ENCODE measurements at places on chromosomes 5 and 9.

DNA sequence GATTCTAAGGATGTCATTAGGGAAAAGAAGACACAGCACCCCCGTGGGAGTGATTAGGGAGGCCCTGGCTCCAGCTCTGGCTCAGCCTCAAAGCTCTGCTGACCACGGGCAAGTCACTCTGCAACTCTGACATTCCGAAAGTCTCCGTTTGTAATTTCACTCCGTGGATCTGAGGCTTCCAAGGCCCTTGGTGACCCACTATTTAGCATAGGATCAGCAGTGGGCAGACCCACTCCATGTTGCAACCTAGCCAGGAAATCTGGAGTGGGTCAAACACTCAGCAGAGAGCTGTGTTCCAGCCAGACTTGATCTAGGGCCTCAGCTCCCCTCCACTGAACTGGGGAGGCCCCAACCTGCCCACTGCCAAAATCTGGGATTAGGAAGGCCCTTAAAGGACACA is 11.8 kb downstream of the PHF19 start:
- no peak for DNase-seq

- DNase-seq = no peak
These were observed 688 bp upstream of the PLPPR1 start for GRCh38 chr9:101027733-101028345.

GRCh38 chr9:133403766-133404453 is 13.9 kb downstream of the REXO4 start:
- DNase-seq = no peak

GRCh38 chr5:174735498-174736330 is 11.3 kb downstream of the MSX2 start:
- no peak for DNase-seq

GRCh38 chr9:136085815-136086212 is 9.3 kb downstream of the NACC2 start:
- DNase-seq = no peak

DNA sequence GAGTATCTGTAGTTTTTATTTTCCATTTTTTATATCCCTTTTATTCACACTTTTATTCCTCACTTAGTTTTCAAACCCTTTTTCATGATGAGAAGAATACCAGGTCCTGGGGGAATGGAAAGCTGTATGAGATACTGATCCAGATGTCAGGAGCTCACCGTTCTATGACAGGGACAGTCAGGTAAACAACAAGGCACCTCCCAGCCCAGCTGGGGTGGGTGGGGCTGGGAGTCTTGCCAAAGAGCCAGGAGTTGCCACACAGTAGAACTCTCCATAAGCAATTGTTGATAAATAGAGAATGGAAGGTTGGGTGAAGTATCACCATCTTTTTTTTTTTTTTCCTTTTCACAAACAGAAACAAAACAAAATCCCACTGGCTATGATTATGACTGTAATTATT is 225.8 kb downstream of the NSG2 start:
- DNase-seq = no peak

DNA sequence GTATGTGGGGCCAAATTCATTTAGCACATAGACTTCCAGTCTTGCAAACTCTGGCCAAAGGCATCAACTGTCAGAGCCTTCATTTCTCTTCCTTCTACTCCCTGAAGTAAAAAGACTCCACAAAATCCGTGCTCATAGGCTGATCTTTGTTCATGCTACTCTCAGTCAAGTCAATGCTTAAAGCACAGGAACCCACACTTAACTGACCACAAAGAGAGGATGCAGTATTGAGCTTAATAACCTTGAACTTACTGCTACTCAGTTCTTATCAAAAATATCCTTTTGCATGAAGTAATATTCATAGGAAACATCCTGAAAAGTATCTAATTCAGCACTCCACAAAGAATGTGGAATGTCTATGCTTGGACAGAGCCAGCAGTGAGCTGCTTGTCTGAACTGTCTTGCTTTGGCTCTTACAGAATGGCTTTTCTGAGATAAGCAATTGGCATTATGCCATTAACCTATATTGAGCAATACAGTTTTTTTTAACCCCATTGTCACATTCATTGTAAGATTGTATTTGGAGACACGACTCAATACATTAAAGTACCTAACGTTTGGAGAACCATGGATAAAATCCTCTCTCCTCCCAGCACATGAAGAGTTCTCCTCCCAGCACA is 21.7 kb downstream of the LPAR1 start:
- no peak for DNase-seq

Data from NCI-H1417 treated with DMSO at 0.1 percent for 48 hours (cell line).